ENCODE measurements at places on chromosomes 12 and 14.

- no peak for DNase-seq
Measured at GRCh38 chr12:79775355-79776027, 84.7 kb upstream of the PAWR start.

DNA sequence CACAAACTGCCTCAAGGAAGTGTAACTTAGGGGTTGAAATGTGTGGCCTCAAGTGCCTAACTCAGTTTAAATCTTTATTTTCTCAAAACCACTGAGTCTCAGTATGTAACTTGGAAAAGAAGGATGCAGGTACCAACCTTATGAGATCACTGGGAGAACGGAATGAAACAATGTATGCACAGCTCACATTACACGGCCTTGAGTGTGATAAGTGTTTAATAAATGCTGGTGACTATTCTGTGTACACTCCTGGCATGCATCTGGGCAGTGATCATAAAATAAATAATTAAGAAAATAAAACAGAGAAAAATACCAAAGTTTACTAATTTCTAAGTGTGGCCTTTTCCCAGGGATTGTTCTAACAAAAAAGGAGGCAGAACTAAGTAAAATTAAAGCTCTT, 974.5 kb upstream of the FLRT2 start:
- no peak for DNase-seq

- DNase-seq = no peak
Measured at GRCh38 chr14:90153429-90153828, 91.6 kb downstream of the KCNK13 start.

- no peak for DNase-seq
Measured at GRCh38 chr12:100437038-100437841, 36.4 kb upstream of the NR1H4 start.

- no peak for DNase-seq
Measured at GRCh38 chr12:49487605-49488004, 51.2 kb upstream of the KCNH3 start.

DNA sequence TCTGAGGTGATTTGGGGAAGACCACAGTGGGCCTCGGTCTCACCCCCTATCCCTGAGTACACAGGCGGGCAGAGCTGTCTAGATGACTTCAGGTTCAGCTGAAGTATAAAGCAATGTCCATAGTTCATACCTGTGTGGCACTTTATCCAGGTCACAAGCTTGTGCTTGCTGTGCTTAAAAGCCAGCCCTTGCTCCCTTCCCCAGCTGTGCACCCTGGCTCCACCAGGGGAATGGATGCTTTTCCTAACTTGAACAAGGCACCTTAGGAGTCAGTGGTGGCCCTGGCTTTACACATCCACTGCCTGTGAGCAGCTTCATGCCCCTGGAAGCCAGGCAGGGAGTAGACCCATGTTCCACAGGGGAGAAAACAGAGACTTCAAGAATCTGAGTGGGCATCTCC, 5.5 kb downstream of the CARMIL3 start:
- DNase-seq = no peak

DNA sequence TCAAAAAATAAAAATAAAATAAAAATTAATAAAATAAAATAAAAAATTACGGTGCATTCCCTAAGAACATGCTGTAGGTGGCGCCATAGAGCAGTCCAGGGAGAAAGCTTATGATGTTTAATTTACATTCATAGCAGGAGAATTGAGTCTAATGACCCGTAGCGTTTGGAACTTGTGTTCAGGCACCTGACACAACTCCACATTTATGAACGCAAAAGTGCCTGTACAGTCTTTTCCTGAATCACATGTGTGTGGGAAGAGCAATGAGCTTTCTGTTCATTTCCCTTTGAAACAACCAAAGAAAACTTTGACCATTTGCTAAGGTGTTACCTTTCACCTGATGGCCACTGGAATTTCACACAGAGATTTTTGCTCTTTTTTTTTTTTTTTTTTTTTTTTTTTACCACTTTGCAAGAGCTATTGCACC, 60.6 kb upstream of the KCNA1 start:
- no peak for DNase-seq

DNA sequence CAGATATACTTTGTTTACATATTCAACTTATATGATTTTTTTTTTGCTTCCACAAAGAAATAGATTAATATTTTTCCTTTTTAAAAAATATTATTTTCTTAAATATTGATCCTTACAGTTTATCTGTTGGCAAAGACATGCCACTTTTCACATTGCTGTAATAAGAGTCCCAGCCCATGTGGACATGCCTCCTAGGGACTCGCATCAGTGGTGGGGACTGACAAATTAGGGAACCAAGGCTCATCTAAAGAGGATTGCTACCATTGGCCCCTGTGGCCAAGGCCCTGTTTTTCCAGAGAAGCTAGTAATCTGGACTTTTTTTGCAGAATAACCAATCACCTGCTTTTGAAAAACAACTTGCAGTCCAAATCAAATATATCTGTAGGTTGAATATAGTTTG, 27.8 kb upstream of the BMAL2 start:
- no peak for DNase-seq

GRCh38 chr14:75811872-75812499, 150.9 kb downstream of the TTLL5 start:
- no peak for DNase-seq

GRCh38 chr14:56949828-56950227, 139.5 kb upstream of the OTX2 start:
- no peak for DNase-seq

DNA sequence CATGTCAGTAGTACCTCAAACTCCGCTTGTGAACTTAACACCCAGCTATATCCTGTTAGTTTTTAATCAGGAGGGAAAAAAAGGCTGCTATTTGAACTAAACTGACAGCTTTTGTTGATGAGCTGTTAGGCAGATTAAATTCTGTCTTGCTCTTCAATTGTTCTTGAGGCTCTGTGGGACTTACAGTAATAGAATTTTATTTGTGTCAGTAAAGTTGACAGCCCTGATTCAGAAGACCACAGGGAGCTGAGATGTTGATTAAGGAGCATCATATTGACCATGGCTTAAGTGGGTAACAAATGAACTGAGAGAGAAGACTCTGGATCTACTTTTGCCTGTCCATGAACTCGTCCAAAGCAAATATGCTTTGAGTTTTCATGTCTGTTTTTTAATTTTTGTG, 622.9 kb downstream of the DIO2 start:
- no peak for DNase-seq

GRCh38 chr14:101635749-101636560, 74.7 kb downstream of the DIO3 start:
- no peak for DNase-seq

- no peak for DNase-seq
Measured at GRCh38 chr12:114780746-114781399, 96.9 kb upstream of the TBX3 start.

GRCh38 chr14:99274346-99275221, 2.6 kb upstream of the BCL11B start:
- DNase-seq = peak; percentile 89

- no peak for DNase-seq
Measured at GRCh38 chr14:54489318-54489683, 521 bp upstream of the GMFB start.

- DNase-seq = no peak
Measured at GRCh38 chr14:59964251-59965007, 44.5 kb downstream of the LRRC9 start.

GRCh38 chr14:69114763-69115162, 38.2 kb downstream of the DCAF5 start:
- DNase-seq = no peak

DNA sequence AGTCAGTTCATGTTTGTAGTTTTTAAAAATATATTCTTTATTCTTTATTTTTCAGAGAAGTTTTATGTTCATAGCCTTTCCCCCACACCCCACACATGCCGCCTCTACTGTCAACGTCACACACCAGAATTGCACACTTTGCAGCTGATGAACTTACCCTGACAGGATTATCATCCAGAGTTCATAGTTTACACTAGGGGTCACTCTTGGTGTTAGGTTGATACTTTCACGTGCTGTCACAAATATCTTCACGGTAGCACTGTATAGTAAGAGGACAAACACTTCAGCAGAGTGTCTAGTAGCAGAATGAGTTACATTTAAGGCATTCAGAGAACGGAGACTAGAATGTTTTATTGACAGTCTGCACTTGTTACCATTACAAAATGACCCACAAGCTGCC, 5.1 kb downstream of the DPPA3 start:
- DNase-seq = no peak

DNA sequence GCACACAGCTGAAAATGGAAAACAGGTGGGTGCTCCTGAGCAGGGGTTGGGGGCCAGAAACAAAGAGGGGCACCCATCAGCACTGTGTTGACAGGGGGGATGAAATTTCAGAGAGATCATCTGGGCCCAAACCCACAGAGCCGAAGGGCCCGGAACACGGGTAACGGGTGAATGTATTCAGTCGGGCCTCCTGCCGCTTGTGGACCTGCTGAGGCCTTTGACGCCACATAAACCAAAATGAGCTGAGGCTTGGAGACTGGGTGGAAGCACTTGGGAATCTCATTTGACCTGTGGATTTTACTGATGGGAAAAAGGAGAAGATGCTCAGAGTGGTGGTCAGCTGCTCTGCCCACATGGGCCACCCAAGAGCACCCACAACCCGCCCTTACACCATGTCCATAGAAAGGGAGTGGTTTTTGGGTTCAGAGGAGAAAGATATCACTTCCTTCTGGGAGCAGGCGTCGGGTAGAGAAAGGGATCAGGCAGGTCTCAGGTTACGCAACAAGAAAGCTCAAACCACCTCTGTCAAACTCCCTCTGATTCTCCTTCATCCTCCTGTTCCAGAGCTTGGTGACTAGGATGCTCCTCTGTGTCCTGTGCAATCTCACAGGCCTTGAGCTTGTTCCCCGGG, 106.8 kb upstream of the BCL2L14 start:
- no peak for DNase-seq

GRCh38 chr14:104881369-104881979, 16.4 kb downstream of the CEP170B start:
- DNase-seq = no peak

GRCh38 chr12:113291586-113291985, 43.3 kb downstream of the SLC8B1 start:
- DNase-seq = no peak

GRCh38 chr12:100213016-100213891, 12.6 kb downstream of the ACTR6 start:
- DNase-seq = no peak

DNA sequence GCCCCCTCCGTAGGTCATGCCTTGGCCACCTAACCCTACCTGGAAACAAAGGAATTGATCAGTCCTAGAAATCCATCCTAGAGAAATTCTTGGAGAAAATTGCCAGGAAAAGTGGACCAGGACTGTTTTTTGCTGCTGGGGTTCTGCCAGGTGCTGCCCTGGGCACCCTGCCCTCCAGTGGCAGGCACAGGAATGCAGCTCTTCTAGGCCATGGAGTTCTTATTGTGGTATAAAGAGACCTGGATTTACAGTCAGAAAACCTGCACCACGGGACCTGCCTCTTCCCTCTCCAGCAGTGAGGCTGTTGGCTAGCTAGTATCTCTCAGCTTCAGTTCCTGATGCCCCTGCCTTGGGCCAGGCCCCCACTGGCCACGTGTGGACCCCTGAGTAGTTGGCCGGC, 59.7 kb downstream of the SLC24A4 start:
- DNase-seq = no peak
